ENCODE measurements at places on chromosomes 12 and 14.

- DNase-seq: no peak
Observed at GRCh38 chr12:71980538-71980937, 41.9 kb downstream of the TPH2 start.

- DNase-seq: no peak
Observed at GRCh38 chr14:98114946-98115345, 1157.1 kb downstream of the BCL11B start.

GRCh38 chr12:111171345-111171744 is 197.6 kb downstream of the PHETA1 start:
- DNase-seq: no peak

- DNase-seq: no peak
Observed at GRCh38 chr12:110234331-110234751, 46.7 kb upstream of the ATP2A2 start.

DNA sequence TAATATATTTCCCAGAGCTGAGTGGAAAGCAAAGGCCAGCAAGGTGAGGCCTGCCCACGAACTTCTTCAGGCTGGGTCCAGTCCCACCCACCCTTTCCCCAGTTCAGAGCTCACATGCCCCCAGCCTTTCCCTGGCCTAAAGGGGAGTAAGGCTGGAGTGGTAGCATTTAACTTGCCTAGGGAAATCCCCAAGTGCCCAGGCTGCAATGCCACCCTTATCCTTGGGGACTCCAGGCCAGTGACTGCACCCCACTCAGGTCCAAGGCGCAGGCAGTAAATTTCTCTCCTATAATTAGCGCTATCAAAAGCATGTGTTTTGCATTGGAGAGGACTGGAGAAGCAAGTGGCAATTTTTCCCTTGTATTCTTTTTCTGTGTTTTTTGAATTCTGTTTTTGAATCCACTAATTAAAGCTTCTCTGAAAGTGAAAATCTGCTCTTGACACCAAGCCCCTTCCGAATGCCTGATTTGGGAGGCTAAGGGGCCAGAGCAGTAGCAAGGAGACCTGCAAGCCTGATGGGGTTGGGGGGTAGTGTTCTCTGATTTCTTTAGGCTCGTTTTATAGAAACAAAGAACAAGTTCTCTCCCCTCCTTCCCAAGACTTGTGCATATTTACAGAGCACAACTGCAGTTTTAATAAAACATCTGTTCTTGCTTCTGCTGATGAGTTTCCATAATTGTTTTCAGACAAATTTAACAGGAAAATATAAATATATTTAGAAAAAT is 3.5 kb upstream of the HOXC6 start:
- no peak for DNase-seq
